Naive thymus-derived CD4-positive, alpha-beta T cell (primary cell): ENCODE measurements at places on chromosomes 16 and 17.

GRCh38 chr16:70803319-70803718 is 2.4 kb upstream of the VAC14 start:
- no peak for DNase-seq

GRCh38 chr16:72876981-72877373 is 171.0 kb downstream of the ZFHX3 start:
- no peak for DNase-seq

DNA sequence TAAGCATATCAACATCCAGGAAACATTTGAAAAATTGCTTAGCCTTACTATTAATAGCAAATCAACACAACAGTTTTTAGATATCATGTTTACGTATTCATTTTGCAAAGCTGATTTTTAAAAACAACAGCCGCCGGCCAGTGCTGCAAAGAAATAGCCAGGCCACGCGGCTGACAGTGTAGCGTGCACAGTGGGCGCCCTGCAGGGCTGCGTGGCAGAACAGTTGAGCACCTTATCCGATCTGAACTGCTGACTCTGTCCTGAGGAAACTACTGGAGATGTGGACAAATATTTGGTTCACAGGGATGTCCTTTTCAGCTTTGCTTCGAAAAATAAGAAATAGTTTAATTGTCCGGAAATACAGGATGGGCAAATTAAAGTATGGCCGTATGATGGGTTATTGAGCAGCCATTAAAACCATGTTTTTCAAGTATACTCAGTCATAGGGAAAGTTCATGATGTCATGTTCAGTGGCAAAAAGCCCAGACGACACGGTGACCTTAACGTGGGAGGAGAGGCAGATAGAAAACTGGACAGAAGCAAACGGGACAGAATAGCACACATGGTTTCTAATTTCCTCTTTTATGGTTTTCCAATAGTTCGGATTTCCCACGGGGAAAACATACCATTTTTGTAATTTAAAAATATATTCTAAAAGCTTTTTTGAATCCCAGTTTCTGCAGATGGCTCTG is 52.4 kb upstream of the ENDOV start:
- no peak for DNase-seq

GRCh38 chr17:35627417-35627816 is 40.3 kb downstream of the AP2B1 start:
- no peak for DNase-seq

DNA sequence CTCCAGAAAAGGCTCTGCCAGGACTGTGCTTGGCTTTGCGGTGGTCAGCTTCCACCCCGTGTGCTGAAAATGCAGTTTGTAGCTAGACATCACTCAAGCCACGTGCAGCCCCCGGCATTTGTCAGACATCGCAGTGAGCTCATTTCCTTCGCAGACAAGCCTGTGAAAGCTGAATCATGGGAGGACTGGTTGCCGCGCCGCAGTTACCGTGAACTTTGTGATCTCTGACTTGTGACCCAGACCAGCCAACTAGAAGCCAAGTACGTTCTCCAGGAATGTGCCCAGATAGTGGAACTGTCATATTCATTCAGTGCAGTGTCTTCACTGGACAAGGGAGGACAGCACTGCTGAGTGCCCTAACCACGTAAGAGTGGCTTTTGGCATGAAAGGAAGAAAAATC is 58.1 kb downstream of the NDE1 start:
- no peak for DNase-seq

DNA sequence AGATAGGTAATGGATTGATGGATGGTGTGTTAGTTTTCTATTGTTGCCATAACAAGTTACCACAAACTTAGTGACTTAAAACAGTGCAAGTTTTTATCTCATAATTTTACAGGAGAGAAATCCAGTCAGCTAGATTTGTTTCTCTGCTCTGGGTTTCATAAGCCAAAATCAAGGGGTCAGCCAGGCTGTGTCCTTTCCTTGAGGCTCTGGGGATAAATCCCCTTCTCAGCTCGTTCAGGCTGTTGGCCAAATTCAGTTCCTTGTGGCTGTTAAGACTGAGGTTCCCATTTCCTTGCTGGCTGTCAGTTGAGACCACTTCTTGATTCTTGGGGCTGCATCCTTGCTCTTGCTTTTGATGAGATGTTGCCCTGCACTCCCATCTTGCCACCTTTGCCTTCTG is 204.9 kb upstream of the CDH13 start:
- no peak for DNase-seq

DNA sequence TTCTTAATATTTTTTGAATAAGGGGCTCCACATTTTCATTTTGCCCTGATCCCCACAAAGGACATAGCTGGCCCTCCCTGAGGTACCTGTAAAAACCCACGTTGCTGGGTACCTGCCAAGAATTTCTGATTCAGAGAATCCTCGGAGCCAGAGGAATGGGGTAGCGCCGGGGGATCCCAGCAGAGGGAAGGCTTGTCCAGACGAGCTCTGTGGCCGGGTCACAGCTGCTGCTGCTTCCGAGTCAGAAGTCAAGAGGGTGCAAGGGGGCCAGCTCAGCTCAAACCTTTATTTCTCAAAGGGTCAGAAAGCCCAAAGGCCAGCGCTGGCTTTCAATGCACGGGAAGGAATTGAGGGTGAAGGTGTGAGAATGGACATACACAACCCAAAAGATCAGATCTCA is 68.9 kb upstream of the SDK2 start:
- no peak for DNase-seq

DNA sequence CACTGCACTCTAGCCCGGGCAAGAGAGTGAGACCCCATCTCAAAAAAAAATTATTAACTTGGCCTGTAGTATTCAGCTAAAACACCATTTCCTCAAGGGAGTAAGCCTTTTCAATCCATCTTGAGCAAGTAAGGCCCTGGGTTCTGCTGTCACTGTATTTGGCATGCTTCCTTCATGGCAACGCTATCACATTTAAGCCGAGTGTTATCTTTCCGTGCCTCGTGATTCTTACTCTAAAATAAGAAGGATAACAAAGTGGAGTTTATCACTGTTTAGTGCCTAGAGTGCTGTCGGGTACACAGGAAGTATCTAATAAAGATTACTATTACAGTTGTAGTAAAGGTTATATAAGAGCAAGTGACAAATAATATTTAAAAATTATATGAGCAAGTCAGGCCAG is 8.8 kb downstream of the VPS53 start:
- DNase-seq, result no peak

- DNase-seq, result no peak
These were observed 154.7 kb downstream of the ZNF423 start for GRCh38 chr16:49701065-49701685.

DNA sequence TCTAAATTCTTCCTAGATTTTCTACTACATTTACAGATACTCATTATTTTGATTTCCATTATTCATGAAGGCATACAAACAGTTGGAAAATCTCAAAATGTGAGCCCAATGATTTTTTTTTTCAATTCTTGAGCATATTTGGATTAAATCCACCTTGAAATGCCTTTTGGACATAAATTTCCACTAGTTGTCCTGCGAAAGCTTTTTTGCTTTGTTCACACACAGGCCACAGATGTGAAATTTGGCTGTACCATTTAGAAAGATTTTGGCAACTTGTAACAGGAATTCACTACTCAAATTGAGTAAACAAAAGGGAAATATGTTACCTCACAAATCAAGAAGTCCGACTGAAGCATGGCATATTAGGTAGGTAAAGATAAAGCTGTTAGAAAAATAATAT is 1631.0 kb downstream of the CDH8 start:
- no peak for DNase-seq

DNA sequence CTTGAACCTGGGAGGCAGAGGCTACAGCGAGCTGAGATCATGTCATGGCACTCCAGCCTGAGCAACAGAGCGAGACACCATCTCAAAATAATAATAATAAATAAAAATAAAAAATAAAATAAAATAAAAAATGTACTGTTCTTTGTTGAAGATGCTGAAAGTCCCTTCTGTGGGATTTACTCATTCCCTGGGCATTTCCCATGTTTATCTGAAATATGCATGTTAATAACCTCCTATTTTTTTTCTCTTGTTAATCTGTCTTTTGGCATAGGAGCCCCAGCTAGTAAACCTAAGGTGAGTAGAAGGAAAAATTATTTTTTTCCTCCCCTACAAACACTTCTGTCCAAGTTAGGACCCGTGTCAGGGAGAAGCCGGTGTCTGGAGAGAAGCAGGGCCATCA is 34.4 kb downstream of the TMEM92 start:
- no peak for DNase-seq

GRCh38 chr17:77327566-77328464 is 187.0 kb downstream of the SEC14L1 start:
- no peak for DNase-seq
